Stimulated activated CD4-positive, alpha-beta T cell treated with anti-CD3 and anti-CD28 coated beads, Interleukin-4, amount 100 ng/mL, for 24 hours (primary cell): ENCODE measurements at places on chromosomes 11 and 22.

DNA sequence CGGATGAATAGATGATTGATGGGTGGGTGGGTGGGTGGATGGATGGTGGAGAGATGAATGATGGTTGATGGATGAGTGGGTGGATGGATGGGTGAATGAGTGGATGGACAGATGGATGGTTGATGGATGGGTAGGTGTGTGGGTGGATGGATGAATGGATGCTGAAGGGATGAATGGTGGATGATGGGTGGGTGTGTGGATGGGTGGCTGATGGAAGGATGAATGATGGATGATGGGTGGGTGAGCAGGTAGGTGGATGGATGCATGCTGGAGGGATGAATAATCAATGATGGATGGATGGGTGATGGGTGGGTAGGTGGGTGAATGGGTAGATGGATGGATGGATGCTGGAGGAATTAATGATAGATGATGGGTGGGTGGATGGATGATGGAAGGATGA, 40.5 kb downstream of the ANO1 start:
- no peak for DNase-seq

DNA sequence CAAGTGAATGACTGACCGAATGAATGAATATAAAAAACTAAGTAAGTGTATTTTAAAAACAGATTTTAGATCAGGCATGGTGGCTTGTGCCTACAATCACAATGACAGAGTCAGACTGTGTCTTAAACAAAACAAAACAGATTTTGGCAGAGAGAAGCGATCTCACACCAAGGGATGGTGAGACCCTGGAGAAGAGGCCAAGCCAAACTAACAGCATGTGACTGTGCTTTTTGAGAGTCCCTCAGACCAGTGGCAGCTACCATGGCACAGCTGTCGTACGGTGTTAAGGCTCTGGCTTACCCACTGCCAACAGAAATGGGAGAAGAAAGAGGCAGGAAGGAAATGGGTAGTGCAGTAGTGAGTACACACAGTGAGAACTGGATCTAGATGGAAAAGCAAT, 60.6 kb downstream of the SGSM3 start:
- DNase-seq: no peak

- no peak for DNase-seq
Observed at GRCh38 chr22:40056559-40056958, 61.8 kb downstream of the FAM83F start.

GRCh38 chr11:106047631-106048030, 25.6 kb upstream of the MSANTD4 start:
- DNase-seq: no peak

DNA sequence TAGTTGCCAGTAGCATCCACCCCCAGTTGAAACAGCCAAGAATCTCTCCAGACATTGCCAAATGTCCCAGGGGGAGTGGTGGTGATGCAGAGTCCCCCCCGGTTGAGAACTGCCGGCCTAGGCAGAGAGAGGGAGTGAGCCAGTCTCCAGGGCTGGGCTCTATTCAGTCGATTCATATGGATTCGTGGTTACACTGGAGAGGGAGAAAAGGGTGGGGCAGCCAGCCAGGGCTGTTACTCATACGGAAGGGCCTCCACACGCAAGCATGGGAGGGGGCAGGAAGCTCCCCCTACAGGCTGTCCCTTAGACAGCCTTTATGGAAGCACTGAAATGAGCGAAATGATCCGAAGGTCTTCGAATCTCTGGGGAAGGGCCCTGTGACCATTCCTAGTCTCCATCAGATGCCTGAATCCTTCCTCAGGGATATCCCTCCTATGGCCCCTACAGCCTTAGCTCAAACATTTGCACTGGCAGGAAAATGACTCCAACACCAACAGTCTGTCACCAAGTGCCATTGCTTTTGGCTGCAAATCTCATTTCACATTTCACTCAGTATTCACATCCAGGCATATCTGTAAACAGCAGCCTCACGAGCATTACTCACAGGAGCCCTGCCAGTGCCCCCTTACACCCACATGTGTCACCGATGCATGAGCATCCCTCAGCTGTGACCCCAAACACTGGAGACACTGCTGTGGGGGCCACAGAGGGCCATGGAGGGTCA, 18.4 kb upstream of the TLCD5 start:
- no peak for DNase-seq

DNA sequence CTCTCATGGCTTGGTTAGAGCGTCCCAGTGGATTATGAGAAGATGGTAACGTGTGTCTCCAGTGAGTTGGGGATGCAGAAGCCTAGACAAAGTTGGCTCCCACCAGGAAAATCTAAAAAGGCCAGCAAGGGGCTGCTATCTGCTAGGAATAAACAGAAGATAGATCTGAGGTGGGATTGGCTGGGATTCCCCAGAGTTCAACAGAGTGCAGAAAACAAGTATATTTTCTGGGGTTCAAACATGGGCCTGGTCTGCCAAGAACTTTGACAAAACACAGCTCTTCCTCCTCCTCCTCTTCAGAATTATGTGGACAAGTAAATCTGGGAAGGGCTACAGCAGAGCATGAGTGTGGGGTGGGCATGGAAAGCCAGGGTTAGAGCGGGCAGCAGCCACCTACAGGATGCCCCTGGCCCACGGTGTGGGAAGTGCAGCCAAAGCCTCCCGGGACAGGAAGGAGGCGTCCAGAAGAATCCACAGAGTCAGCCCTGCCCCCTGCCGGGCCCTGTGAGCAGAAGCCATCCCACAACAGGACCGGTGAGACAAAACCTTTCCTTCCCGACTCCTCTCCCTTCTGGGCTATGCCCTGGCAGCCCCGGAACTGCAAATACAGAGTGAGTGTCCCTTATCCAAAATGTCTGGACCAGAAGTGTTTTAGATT, 67.1 kb downstream of the CD82 start:
- no peak for DNase-seq

DNA sequence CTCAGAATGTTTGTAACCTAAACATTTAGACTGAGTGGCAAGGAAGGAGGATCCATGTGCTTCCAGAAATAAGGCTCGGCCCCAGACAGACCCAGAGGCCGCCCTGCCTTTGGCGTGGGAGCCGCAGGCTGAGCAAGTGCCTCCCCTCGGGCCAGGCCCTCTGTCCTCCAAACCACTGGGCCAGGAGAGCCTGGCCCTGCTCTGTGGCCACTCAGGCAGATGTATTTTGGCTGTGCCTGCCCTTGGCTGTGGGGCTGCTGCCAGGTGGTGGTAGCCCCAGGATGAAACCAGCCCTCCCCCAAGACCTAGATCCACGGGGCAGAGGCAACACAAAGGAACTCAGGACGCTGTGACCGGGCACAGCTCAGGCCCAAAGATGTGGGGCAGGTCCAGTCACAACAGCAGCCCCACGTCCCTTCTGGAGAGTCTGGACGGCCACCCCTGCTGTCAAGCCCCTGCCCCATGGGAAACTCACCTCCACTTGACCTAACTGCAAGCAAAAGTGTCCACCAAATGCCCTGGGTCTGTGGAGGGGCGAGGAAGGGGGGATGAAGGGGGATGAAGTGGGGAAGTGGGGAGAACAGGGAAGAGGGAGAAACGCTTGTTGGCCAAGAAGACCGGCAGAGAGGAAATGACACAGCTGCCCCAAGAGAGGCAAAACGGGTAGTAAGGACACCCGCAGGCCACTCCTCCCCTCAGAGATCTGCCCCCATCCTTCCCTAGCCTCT, 24.0 kb downstream of the PISD start:
- DNase-seq: no peak

GRCh38 chr11:132541794-132542193, 990.5 kb downstream of the OPCML start:
- DNase-seq: no peak

DNA sequence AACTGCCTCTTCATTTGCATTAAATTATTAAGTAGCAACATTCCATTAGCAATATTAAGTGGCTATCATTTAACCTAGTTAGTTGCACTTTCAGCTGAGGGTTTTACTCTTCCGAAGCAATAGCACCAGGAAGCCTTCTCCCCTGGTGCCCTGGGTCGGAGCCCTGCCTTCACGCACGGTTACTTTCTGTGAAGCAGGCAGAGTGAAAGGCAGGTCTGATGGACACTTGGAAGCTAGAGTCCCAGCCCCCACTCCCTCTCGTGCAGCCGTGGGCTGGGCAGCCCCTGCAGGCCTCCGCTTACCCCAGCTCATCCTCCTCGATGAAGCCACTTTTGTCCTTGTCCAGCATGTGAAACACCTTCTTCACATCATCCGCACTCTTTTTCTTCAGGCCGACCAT, 2.0 kb downstream of the PVALB start:
- DNase-seq: no peak

DNA sequence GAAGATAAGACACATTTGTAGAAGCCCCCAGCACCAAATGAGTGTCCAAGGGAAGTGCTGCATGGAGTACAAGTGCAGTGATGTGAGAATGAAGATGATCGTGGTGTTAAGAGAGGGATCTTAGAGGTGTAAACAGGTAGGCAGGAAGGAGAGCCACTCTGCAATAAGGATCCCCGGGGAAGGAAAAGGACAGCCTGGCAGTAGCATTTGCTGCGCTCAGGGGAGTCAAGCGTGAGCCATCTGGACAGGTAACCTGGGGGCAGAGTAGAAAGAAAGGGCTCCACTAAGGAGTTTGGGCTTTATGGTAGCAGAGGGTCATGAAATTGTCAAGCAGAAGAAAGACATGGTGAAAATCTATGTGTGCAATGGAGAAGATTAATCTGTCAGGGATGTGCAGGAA, 587.2 kb downstream of the BUD13 start:
- no peak for DNase-seq

DNA sequence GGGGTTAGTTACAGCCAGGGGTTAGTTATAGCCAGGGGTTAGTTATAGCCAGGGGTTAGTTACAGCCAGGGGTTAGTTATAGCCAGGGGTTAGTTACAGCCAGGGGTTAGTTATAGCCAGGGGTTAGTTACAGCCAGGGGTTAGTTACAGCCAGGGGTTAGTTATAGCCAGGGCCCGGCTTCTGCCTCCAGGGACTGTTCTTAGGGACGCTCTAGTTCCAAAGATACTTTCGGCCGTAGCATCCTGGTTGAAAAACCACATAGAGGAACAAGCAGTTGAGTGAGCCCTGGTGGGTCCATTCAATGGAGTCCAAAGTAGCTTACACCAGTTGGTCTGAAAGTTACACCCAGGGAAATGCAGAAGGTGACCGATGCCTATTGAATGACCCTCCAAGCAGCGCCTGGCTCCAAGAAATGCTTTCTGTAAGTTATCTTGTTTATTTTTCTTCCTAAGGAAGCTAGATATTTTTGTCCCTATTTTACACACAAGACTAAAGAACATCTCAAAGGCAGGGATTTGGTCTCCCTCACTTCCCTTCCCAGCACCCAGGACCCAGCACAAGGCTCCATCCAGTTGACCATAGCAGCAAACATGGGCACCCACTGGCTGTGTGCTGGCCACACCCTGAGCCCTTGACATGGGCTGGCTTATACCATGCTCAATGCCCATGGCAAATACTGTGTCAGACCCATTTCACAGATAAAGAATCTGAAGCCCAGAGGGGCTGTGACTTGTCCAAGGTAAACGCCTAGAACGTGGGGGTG, 49.7 kb upstream of the SHISAL1 start:
- DNase-seq: no peak

DNA sequence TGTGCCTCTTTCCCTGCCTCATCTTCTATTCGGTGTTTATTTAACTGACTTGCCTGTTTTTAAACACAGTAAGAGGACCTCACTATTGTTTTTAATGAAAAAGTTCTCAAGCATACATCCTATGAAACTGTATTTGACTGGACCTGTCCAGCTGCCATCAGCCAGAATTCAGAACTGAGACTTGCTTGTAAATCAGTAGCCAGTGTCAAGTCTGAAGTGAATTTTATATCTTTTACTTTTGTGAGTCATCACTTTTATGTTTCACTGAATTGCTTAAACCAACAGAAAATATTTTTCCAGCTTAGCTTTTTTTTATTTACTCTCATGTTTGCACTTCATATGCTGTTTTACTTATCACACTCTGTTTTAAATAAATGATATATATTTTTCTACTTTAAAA, 88.3 kb downstream of the LUZP2 start:
- no peak for DNase-seq

DNA sequence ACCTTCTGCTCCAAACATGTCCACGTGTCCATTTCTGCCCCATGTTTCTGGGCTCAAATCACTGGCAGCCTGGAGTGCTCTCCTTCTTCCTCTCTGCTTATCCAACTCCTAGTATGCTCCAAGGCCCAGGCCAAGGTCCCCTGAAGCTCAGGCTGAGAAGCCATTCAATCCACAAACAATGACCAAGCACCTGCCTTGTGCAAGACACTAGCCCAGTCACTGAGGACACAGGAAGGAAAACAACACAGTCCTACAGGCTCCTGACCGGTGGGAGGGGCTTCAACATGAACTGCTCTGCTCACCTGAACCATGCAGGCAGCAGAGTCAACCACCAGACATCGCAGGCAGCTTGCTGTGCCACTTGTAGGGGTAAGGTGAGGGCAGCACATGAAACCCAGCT, 93.6 kb downstream of the RPL27A start:
- DNase-seq: no peak
